ENCODE measurements at places on chromosomes 6 and 20.

GRCh38 chr6:47132724-47133123, 90.6 kb upstream of the ADGRF1 start:
- no peak for DNase-seq

DNA sequence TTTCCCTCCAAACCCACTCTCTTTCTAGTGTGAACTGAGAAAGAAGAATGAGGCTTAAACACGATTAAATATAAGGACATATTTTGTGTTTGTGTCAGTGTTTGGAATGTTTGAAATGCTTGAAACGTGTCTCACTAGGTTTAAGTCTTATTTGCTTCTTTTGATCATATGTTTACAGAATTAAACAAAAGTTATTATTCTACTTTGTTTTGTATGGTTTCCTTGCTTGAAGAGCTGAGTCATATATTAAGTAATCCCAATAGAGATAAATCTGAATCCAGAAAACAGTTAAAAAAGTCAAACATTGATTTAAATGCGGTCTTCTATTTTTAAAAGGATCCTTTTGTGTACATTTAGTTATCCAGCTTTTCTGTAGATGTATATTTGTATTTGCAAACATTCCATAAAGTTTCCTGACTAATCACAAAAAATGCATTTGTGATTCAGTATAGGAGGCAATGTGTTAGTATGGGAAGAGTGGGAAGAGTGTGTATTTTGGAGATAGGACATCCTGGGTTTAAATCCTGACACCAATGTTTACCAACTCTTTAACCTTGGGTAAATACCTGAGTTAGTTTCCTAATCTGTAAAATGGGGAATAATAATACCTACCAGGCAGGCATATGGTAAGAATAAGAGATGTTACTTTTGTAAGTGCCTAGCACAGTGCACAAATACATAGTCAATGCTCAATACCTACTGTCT, 72.9 kb downstream of the TSBP1 start:
- no peak for DNase-seq

- DNase-seq, result peak; percentile 81
Observed at GRCh38 chr20:56400001-56400640, 7.7 kb downstream of the CSTF1 start.

DNA sequence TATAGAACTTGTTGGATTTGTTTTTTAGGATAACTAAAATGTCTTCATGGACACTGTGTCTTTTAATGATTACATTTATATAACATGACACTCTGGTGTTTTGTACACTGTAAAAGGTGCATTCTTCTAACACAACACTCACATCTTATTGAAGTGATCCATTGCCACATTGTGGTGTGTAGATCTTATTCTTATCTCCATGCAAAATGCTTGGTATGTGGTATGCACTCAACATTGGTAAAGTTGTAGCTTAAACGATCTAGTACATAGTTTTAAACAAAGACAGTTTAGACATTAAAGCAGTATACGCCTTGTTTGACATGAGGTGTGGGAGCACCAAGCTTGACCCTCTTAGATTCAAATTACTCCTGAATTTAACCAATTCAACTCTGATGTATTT, 84.7 kb downstream of the SASH1 start:
- DNase-seq, result no peak

- no peak for DNase-seq
Observed at GRCh38 chr6:4567141-4567540, 209.1 kb upstream of the CDYL start.

GRCh38 chr6:138455746-138456400, 43.4 kb downstream of the NHSL1 start:
- DNase-seq, result peak; percentile 42

DNA sequence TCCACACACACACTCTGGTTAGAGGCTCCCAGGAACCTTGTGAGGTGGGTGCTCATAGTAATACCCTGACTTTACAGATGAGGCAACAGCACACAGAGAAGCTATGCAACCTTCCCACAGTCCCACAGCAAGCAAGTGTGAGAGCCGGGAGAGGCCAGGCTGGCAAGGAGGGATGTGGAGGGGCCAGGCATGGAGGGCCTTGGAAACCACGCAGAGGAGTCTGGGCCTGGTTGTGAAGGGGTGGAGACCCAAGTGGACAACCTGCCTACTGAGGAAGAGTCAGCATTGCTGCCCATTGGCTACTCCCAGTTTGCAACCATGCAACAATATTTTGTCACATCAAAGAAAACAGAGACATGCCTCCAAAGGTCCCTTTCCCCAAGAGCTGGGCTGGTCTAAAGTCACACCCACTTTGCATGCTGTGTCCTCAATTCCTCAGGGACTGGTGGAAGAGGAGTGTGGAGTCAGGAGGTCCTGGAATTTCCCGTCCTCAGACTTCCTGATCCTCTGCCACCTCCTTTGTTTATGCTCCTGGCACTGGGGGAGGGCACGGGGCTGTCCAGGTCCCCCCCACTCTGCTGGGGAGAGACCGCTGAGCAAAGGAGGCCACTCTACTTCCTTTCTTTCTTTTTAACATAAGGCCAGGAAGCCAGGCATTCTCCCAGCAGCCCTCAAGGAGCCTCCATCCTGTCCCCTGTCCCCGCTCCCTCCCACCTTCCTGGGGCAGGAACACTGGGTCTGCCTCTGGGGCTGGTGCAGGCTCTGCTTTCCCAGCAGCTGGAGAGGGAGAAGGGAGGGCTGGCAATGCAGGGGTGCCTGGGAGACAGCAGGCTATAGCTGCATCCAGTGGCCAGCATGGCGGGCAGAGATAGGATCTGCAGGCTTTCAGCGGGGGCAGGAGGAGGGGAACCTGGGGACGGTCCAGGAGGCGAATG, 68.3 kb downstream of the NOL4L start:
- DNase-seq, result no peak

GRCh38 chr6:34213772-34214171, 22.9 kb upstream of the HMGA1 start:
- DNase-seq, result no peak

DNA sequence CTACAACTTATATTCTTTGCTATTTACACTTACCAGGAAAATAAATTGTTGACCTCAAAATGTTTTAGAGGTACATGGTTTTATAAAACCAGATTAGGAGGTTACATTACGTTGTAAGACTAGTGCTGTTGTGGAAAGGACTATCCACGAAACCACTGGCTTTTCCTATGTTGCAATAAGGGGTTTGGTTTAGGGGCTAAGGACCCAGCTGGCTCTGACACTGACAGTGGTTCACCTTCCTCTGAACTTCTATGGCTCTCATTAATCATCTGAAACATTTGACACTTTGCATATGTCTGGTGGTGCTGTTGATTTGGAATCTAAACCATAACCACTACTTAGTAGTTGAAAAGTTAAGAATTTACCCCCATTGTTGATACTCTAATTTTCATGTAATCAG, 186.7 kb downstream of the NKAIN2 start:
- DNase-seq, result no peak

GRCh38 chr20:56875803-56876202, 246.7 kb downstream of the TFAP2C start:
- no peak for DNase-seq

DNA sequence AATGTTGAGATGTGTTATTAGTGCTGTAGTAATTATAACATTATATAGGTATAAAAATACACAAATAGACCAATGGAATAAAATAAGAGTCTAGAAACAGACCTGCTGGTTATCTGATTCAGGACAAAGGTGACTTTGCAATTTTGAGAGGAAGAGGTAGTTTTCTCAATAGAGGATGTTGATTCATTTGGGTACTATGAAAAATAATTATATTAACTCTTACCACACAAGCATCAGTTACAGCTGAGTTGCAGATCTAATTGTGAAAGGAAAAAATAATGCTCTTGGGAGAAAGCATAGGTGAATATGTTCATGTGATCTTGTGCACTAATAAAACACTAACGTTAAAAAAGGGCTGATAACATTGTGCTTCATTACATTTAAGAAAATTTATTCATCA, 103.0 kb downstream of the BCKDHB start:
- DNase-seq, result no peak

- no peak for DNase-seq
Observed at GRCh38 chr6:35476004-35476403, 7.8 kb downstream of the RPL10A start.

DNA sequence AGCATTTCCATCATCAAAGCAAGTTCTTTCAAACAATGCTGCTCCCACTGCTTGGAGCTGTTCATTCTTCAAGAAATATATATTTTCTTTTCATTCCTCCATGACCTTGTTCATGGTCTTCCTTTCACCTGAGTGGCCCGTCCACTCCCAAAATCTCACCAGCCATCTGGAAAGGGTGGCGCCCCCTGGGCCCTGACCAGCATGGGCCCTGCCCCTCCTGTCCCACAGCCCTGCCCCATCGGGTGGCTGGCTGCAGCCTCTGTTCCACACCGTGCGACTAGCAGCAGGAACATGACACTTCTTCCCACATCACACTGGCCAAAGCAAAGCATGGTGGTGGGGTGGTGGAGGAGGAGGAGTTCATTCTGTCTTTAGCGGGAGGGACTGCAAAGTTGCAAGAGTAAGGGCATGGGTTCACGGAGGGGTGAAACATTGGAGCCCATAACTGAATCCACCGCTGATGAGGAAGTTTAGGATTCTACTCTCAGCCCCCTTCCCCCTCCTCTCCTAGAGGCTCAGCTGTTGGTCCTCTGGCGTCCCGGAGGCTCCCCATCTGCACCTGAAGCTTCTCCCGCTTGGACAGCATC, 195.2 kb upstream of the SLC24A3 start:
- no peak for DNase-seq

- DNase-seq, result no peak
Observed at GRCh38 chr6:29663300-29664042, 6.6 kb downstream of the MOG start.

DNA sequence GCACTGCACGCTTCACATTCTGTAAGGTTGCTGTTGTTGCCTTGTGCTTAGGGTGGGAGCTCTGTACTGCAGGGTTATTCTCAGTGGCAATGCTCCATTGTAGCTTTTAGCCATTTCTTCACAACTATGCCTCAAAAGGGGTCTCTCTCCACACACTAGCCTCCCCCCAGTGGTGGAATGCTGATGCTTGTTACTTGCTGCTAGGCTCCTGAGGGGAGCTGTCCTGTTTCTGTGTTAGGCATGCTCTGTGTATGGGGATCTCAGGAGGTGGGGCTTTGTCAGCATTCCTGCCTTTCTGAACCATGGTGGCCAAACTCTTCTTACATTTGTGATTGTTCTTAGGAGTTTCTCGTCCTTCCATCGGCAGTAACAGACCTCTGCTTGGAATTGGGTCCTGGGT, 18.8 kb downstream of the TMEM170B start:
- no peak for DNase-seq

- DNase-seq, result no peak
Observed at GRCh38 chr6:39947611-39948068, 13.4 kb upstream of the MOCS1 start.

DNA sequence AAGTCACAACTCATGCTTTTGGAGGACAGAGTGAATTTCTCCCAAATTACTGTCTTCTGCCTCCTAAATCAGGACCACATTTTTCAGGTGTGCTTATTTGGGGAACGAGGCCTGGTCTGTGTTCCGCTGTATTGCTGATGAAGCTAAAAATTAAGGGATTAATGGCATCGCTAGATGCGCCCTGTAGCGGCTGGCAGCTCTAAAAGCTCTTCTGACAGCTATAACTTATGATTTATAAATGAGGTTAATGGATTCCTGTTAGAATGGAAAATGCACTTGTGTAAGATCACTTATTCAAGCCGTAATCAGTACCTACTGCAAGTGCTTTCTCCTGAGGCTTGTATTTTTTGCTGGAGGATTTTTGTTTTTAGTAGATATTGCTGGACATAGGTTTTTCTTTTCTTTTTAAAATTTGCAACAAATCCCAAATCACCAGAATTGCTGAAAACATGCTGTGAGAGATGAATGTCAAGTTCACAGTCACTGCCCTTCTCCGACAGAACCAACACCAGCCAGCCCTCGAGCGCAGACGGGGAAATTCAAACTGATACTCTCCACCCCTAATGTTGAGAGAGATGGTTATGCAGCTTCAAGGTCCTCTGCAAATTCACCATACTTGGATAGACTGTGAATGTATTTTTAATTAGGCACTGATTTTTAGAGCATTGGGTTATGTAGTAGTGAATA, 49.1 kb downstream of the AKAP12 start:
- no peak for DNase-seq

GRCh38 chr6:109045493-109045892, 49.2 kb downstream of the SESN1 start:
- DNase-seq, result no peak

- DNase-seq, result no peak
Observed at GRCh38 chr6:21071780-21072468, 521.6 kb upstream of the SOX4 start.

- DNase-seq, result peak; percentile 86
Observed at GRCh38 chr6:24935366-24936152, at the start of gene RIPOR2. RIPOR2 (minus strand) TSS chr6:24935960; CDS start chr6:24935898, 62 bp downstream.

DNA sequence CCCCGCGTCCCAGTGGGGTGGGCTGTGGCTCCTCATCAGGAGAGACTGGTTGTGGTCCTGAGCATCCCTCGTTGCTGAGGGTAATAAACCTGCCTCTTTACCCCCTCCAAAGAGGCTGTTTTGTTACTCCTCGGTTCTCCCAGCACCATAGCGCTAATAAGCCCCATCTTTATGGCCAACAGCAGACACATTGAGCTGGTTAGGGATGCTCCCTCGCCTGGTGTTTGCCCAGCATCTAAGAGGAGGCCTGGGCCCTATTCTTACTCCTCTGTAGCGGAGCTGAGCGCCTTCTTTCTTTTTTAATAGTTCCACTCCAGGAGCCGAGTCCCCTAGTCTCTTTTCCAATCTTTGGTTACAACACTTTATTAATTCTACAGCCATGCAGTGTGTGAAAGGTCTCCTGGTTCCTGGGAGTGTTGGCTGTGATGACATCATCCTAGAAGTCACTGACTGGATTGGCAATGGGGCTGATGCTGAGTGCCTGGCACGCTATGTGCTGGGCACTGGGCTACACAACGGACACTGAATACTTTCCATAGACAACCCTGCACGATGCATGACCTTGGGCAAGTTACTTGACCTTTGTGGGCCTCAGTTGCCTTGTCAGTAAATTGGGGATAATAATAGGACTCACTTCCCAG, 50.6 kb upstream of the CCDC167 start:
- DNase-seq, result no peak

GRCh38 chr20:37948956-37949355, 46.0 kb downstream of the VSTM2L start:
- no peak for DNase-seq

DNA sequence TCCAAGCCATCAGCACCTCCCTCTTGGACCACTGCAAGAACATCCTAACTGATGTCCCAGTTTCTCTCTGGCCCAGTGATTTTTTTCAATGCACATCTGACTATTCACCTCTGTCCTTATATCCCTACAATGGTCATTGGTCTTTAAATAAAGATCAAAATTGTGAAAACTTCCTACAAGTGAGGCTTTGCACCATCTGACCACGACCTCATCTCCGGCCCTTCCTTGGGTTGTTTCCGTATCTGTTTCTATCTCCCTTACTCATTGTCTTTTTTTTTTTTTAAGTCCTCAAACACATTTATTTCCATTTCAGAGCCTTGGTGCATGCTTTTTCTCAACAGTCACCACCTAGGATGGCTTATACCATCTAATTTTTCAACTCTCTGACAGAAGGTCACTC, 88.1 kb downstream of the IPCEF1 start:
- DNase-seq, result no peak

DNA sequence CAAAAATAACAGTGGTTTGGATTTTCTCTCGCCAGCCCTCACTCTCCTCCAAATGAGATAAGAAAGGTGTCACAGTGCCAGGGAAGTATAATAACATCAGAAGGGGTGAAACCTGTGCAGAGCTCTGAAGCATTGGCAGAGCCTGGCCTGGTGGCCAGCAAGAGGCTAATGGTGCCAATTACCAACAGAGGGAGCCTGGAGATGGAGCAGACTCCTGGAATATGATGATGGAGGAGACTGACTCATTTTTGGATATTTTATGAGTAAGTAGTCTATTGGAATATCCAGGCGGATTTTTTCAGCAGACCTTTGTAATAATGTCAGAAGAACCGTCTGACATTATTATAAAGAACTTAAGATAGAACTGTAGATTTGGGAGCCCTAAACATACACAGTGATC, 442.6 kb upstream of the MARCKS start:
- DNase-seq, result no peak
